ENCODE measurements at places on chromosomes 12 and 14.

- H3K4me1 ChIP-seq, result peaks cover 6% of the 10 kb centered on the region
- no peak overlapping the region for H3K27ac ChIP-seq
- H3K36me3 ChIP-seq, result no peaks in the 10 kb centered on the region
- no peak for DNase-seq
- H3K27me3 ChIP-seq, result no peaks in the 10 kb centered on the region
- no peak overlapping the region for H3K4me3 ChIP-seq
These were observed 20.8 kb upstream of the P2RX4 start for GRCh38 chr12:121189131-121189530.

DNA sequence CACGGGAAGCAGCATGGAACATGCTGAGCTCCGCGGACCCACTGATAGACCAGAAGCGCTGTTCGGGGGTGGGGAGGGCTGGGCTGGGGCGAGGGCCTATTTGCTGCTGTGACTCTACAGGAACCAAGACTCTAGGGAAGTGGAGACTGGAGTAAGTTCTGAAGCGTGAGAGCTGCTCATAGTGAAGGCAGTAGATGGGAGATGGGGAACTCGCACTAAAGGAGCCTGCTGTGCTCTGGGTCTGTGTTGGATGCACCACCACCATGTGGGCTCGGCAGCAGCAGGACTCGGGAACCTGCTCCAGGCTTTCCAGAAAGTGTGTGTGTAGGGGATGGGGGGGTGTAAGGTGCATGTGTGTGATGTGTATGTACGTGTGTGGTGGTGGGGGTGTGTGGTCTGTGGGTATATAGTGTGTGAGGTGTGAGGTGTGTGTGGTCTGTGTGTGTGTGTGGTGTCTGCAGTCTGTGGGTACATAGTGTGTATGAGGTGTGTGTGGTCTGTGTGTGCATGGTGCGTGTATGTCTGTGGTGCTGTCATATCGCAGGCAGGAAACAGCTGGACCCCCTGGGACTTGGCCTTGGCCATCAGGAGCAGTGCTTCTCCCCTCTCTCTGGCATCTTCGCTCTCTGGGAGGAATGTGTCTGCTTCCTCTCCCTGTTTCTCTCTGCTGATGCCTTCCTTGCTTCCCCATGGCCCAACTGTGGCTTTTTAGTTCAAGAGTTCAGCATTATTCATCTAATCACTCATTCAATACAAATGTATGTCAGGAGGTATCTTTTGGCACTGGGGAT is 378.9 kb downstream of the FUT8 start:
- H3K27ac ChIP-seq, result no peak overlapping the region
- no peaks in the 10 kb centered on the region for H3K36me3 ChIP-seq
- no peaks in the 10 kb centered on the region for H3K27me3 ChIP-seq
- H3K4me1 ChIP-seq, result no peaks in the 10 kb centered on the region

DNA sequence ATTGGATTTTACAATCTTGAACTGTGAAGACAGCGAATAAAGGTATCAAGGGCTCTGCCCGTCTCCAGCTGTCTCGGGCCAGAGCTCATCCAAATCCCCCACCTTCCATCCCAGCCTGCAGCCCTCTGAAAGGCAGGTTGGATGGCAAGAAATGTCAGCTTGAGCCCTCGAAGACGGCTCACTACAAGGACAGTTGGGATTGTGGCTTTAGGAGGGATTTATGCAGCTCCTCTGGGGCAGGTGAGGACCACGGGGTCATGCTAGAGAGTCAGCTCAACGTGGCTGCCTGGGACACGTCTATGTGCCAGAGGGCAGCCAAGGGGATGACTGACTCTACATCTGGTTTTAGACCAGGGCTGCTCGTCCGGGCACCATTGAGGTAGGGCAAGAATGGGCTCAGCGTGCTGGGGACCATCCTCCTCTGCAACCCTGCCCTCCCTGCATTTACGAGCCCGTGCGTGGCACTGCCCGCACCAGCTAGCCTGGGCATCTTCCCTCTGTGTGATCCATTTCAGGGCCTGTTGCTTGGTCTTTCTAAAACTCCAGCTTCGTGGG is 16.2 kb downstream of the MVK start:
- DNase-seq, result no peak
- H3K36me3 ChIP-seq, result peaks cover 27% of the 10 kb centered on the region
- no peaks in the 10 kb centered on the region for H3K27me3 ChIP-seq
- H3K4me1 ChIP-seq, result no peaks in the 10 kb centered on the region

- no peaks in the 10 kb centered on the region for H3K36me3 ChIP-seq
- H3K4me3 ChIP-seq, result no peak overlapping the region
- H3K4me1 ChIP-seq, result peaks cover 13% of the 10 kb centered on the region
- H3K27ac ChIP-seq, result no peak overlapping the region
- no peaks in the 10 kb centered on the region for H3K27me3 ChIP-seq
- no peak for DNase-seq
These were observed 150.9 kb downstream of the TBX5 start for GRCh38 chr12:114254998-114255397.

DNA sequence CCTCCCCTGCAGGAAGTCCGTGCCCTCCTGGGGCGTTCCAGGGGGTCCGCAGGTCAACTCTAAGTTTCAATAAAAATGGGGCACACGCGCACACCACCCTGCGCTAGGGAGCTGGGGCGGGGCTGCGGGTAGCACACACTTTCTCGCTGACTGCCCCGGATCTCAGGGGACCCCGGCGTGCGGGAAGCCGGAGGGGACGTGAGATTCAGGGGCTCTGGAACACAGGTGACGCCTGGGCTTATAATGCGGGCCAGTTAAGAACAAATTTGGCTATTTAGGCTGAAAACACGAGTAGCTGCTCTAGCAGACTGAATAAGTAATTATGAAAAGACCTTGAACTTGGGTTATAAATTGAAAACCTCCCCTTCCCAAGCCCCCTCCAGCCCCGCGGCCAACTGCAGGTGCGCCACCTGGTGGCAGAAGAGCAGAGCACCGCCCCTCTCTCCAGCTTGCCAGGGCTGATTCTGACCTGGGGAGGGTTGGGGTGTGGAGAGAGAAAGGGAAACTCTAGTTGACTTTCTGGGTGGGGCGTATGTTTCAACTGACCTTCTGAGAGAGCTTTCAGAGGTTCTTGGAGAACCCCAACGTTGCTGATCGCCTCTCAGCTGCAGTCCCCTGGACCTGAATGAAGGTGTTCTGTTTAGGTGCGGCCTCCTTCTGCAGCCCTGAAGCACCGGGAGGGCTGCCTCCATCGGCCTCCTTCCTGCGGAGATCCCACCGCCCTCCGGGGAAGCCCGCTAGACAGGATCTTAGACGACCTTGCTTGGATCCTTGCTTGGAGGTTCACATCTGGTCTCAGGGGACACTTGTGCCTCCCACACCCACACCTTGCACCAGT is 118.4 kb upstream of the EVL start:
- no peaks in the 10 kb centered on the region for H3K36me3 ChIP-seq
- DNase-seq, result no peak
- H3K4me1 ChIP-seq, result peaks cover 19% of the 10 kb centered on the region
- no peak overlapping the region for H3K27ac ChIP-seq

- no peak overlapping the region for H3K4me3 ChIP-seq
- H3K27me3 ChIP-seq, result no peaks in the 10 kb centered on the region
- H3K36me3 ChIP-seq, result no peaks in the 10 kb centered on the region
- H3K27ac ChIP-seq, result no peak overlapping the region
- no peaks in the 10 kb centered on the region for H3K4me1 ChIP-seq
These were observed 18.3 kb upstream of the SLC35F4 start for GRCh38 chr14:57884175-57884574.

- H3K36me3 ChIP-seq, result no peaks in the 10 kb centered on the region
- DNase-seq, result no peak
- no peak overlapping the region for H3K4me3 ChIP-seq
- no peaks in the 10 kb centered on the region for H3K27me3 ChIP-seq
- no peaks in the 10 kb centered on the region for H3K4me1 ChIP-seq
- no peak overlapping the region for H3K27ac ChIP-seq
These were observed 313.1 kb upstream of the GARIN6 start for GRCh38 chr12:99334285-99335056.

DNA sequence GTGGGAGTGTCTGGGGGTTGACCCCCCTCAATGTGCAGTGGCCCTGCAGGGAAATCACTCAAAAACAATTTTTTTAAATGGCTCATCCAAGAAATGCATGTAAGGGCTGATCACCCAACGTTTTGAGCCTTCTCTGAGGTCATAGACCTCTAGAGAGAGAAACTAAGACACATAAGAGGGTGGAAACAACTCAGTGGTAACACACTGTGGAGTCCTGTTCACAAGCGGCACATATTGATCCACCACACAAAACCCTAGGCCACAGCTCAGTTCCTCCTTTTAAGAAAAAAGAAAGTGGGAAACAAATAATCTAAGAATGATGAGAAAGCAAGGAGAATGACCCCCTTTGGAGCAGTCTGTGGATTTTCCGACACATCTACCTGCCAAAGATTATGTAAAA is 83.0 kb upstream of the METAP2 start:
- no peak overlapping the region for H3K27ac ChIP-seq
- no peaks in the 10 kb centered on the region for H3K36me3 ChIP-seq
- H3K4me3 ChIP-seq, result no peak overlapping the region
